ENCODE measurements at places on chromosomes 13 and 19. TPM values are rescaled to one million over a fixed set of nuclear protein-coding genes. Genes with fewer than 3 reads are reported as not detected.

- no peak for DNase-seq
These were observed 4.3 kb downstream of the YJEFN3 start for GRCh38 chr19:19532806-19533701.

- peak; percentile 60 for DNase-seq
These were observed 1.6 kb downstream of the RASIP1 start for GRCh38 chr19:48738557-48739403.

GRCh38 chr19:34314437-34315313 lies 50.3 kb upstream of the GPI start:
- DNase-seq, result no peak

DNA sequence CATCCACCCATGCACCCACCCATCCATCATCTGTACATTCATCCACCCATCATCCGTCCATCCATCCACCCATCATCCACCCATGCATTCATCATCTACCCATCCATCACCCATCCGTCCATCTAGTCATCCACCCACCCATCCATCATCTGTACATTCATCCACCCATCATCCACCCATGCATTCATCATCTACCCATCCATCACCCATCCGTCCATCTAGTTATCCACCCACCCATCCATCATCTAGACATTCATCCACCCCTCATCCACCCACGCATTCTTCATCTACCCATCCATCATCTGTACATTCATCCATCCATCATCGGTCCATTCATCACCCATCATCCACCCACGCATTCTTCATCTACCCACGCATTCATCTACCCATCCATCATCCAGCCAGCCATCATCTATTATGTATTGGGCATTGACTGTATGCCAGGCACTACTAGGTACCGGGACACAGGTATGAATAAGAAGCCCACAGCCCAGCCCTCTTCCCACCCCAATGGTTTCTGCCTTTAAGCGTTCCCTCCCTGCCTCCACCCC lies 16.7 kb upstream of the GALP start:
- DNase-seq, result no peak

DNA sequence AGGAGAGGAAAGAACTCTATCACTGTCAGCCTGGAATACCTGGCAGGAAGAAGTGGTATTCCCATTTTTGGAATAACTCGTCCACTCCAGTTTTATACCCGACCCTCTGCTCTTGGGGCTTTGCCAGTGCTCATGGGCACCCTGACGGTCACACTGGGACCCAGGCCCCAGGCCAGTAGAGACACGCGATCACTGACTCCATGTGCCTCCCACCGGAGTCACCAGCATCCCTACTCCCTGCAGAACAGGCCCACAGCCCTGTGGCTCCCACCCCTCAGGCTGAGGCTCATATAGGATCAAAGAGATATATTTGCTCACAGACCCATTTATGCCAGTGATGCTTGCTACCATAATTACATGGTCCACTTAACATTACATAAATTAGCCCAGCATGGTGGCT lies 3.5 kb downstream of the GRTP1 start:
- no peak for DNase-seq

GRCh38 chr19:31356587-31357314 lies 7.5 kb upstream of the TSHZ3 start:
- no peak for DNase-seq

GRCh38 chr19:34173193-34173956 lies 1.1 kb downstream of the LSM14A start:
- peak; percentile 43 for DNase-seq

- DNase-seq, result no peak
These were observed 7.1 kb downstream of the NFIX start for GRCh38 chr19:13002166-13002898.

GRCh38 chr13:33728271-33729037 lies 89.5 kb upstream of the RFC3 start:
- peak; percentile 61 for DNase-seq

DNA sequence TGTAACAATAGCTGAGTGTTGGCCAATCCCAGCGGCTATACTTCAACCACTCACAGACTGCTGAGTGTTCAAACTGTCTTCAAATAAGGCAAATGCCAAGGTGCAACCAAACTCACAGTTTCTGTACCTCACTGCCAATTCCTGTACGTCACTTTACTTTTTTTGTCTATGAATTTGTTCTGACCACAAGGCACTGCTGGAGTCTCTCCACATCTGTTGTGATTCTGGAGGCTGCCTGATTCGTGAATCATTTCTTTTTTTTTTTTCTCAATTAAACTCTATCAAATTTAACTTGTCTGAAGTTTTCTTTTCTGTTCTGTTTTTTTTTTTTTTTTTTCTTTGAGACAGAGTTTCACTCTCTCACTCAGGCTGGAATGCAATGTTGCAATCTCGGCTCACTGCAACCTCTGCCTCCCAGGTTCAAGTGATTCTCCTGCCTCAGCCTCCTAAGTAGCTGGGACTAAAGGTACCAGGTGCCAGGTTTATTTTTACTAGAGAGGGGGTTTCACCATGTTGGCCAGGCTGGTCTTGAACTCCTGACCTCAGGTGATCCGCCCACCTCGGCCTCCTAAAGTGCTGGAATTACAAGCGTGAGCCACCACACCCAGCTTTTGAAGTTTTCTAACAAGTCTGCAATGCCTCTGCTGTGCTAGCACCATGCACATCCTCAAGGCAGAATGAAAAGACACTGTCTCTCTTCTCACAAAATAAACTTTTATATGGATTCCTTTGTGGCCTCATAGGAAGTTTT lies 401.7 kb downstream of the IRS2 start:
- peak; percentile 85 for DNase-seq

Gene ZNF724
- 20.3 TPM for total RNA-seq

Gene KIR3DL2
- not detected for total RNA-seq

Gene PRR19
- total RNA-seq, result 2.2 TPM

Gene PLVAP
- not detected for total RNA-seq

Gene ANKRD27
- 23.8 TPM for total RNA-seq

Measured in LHCN-M2 (cell line).